Activated CD8-positive, alpha-beta memory T cell treated with anti-CD3 and anti-CD28 coated beads for 1 hour (primary cell): ENCODE measurements at places on chromosomes 4 and X.

DNA sequence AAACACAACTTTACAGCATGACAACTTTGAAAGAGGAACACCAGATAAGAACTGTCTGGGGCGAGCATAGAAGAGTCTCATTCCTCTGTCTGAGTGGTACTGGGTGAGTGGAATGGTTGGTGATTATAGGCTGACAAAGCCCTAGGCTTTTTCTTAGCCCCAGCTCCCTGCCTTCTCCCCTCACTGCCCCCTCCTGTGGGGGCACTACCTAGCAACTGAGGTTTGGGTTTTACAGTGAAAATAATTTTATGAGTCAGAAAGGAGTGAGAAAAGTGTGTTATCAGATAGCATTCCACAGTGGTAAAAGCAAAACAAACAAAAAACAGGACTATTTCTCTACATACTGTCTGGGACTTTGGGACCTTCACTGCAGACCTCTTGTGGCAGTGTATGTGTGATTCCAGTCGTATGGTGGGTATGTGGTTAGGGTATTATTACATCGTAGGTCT is 10.5 kb upstream of the TMEM165 start:
- DNase-seq = no peak

DNA sequence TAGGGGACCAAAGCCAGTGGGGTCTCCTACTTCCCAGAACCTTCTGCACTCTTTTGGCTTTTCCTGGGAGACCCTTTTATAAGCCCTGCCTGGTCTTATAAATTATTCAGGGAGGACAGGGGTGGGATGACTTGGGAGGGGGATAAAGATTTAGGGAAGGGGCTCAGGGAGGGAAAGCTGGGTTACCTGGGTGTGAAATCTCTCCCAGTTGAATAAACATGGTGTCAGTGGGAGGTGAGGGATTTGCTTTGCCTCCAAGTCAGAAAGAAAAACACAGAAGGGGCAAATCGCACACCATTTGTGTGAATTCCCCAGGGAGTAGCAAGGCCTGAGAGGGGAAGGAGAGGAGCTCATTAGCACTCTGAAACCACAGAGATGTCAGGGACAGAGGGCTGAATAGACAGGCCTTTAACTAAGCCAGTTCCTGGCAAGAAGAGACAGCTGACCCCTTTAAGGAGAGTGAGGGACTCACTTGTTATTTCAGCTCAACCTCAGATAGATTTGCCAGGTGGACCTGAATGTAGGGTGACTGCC is at the start of gene RIPPLY1:
RIPPLY1 (minus strand) TSS at position 51 of the 534 bp plus-strand sequence. CDS start 54 bp downstream, outside the sequence.
- DNase-seq = no peak

GRCh38 chr4:105714071-105714521 is 5.5 kb downstream of the GSTCD start:
- DNase-seq = no peak

DNA sequence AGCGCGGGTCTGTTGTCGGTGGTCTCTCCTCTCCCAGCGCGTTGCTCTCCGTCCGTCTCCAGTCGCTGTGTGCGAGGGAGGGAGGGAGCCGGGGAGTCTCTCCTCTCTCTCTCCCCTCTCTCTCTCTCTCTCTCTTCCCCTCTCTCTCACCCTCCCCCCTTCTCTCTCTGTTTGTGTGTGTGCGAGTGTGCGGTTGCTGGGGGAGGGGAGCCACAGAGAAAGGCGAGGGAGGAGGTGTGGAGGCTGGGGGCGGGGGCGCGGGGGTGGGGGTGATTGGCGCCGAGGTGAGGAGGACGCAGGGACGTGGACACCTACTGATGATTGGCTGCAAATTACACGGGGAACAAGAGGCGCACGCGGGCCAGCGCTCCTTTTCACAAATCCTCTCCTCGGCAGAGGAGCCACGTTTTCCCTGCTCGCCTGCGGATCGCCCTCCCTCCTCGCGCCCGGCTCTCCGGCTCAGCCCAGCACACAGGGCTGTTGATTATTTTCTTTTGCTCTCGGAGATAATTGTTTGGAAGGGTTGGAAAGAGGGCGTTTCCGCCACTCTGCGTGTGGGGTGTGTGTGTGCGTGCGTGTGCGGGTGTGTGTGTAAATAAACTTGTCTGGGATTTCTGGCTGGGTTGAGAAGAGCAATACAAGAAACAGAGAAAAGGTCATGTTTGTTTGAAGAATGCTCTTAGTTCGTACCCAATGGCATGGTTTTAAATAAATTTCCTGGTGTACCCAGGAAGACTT is at the start of gene CXXC4:
CXXC4 (minus strand) TSS at position 73 of the 738 bp plus-strand sequence. CDS start 3,092 bp downstream, outside the sequence.
- no peak for DNase-seq
